ENCODE measurements at places on chromosomes 5 and 9.

DNA sequence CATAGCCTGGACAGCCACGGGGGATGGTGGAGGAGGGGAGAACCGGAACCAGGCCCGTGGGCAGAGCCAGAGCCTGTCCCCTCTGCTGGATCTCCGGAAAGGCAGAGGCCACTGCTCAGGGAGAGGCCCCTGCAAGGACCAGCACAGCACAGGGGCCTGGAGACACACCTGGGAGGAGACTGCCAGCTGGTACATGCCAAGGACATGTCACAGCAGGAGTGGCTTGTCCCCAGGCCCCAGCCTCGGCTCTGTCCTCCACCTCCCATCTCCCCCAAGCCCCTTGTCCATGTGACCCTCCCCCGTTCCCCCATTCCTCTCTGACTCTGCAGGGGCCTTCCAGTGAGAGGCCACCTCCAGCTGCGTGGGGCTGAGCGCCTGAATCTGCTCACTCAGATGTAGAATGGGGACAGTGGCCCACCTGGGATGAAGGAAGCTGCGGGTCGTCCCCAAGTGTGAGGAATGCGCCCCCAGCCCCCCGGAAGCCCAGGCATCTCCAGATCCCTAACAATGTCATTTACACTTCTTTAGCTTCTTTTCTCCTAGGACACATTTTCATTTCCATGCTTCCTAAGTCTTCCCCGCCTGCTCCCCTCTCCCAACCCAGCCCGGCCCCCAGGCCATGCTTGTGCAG, 349.6 kb upstream of the IRX2 start:
- no peak for DNase-seq

DNA sequence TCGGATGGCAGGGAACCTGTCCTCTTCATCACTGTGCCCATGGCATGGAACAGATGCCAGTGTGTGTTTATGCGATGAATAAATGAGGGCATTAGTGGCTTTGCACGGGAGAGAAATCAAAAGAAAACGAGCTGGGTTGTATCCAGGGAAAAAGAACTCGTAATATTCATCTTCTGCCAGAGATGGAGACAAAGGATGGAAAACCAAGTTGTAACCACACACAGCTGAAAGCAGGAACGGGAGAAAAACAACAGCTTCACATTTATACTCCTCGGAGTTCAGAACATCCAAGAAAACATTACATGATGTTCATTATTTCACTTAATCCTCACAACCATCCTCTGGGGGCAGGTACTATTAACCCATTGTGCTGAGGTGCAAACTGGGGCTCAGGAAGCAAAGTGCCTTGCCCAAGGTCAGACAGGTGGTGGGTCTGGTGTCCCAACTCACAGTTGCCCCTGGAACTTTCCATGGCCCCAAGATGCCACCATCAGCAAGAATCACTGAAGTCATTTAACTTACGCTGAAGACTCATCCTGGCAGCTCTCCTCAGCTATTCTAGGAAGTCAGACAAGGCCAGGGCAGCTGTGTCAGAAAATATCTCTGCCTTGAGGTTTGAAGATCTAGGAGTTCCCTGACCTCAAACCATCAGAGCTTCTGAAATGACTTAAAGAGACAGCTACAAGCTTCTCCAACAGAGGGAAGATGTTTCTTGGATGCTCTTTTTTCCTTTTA, 250.4 kb downstream of the NSG2 start:
- DNase-seq = no peak

DNA sequence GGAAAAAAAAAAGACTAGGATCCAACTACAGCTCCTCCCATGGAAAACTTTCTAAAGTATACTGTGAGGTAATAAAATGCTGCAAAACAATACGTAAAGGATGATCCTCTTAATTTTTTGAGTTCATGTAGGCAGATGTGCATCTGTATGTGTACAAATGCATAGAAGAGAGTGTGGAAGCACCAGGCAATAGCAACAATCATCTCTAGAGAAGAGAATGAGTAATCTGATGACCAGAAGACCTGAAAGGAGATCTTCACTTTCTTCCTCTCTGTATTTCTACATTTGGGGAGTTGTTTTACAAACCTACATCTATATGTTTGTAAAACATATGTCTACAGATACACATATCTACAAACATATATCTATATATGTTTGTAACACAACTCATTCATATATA, 29.3 kb upstream of the SPDL1 start:
- no peak for DNase-seq

- DNase-seq = no peak
Observed at GRCh38 chr9:111691672-111692329, 30.4 kb downstream of the GNG10 start.

DNA sequence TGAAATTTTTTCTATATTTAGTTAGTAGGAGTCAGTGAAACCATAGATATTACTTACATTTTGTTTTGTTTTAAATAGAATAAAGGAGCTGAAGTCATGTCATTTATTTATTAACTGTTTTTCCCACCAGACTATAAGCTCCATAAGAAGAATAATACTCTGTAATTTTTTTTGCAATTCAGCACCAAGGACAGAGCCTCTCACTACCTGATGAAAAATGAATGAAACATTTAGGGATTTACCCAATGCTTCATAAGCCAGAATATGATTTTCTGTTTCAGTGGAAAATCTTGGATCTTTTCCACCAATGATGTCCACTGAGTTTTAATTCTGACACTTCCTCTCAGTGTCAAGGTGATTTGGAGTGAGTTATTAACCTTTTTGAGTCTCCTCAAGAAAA, 624.9 kb upstream of the GRAMD2B start:
- no peak for DNase-seq

GRCh38 chr9:112772215-112772509, 21.6 kb downstream of the SNX30 start:
- no peak for DNase-seq

DNA sequence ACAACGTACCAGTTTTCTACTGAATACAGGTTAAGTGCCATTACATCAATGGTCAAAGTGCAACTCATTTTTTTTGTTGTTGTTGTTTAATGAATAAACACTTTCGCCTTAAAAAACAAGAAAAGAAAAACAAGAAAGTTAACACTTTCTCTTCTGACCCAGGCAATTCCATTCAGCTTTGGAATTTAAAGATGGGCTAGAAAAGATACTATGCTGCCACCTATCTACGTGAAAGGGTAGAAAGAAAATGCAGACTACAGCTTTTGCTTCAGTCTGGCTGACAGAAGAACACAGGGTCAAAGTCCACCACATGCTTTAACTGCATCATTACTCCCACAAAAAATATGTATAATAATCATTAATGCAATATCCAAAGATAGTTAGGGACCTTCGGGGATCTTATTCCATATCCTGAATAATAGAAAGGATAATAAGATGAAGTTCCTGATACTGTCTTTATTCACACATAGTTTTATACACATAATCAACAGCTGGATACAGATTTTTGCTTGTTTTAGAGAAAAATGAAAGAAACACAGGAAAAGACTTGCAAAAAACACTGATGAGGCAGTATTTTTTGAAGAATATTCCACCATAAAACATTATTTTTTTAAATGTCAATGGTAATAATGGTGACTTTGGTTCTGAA, 40.4 kb downstream of the ZDHHC21 start:
- no peak for DNase-seq

DNA sequence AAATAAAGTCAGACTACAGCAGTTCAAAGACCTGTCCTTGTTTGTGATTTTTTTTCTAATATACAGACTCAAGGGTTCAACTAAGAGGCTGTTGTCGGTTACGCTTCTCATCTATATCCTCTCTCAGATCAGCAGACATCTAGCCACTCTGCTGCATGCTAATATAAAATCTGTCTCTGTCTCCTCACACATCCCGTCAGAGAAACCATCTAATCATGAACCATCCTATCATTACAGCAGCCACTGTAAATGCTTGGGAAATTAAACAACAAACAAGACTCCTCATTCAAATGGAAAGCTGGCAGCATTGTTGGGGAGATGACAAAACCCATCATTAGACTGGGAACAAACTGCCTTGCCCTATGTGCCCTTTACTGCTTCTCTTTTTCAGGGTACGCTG, 94.8 kb downstream of the SEMA5A start:
- no peak for DNase-seq

GRCh38 chr5:148687427-148687826, 33.1 kb upstream of the HTR4 start:
- DNase-seq = no peak

DNA sequence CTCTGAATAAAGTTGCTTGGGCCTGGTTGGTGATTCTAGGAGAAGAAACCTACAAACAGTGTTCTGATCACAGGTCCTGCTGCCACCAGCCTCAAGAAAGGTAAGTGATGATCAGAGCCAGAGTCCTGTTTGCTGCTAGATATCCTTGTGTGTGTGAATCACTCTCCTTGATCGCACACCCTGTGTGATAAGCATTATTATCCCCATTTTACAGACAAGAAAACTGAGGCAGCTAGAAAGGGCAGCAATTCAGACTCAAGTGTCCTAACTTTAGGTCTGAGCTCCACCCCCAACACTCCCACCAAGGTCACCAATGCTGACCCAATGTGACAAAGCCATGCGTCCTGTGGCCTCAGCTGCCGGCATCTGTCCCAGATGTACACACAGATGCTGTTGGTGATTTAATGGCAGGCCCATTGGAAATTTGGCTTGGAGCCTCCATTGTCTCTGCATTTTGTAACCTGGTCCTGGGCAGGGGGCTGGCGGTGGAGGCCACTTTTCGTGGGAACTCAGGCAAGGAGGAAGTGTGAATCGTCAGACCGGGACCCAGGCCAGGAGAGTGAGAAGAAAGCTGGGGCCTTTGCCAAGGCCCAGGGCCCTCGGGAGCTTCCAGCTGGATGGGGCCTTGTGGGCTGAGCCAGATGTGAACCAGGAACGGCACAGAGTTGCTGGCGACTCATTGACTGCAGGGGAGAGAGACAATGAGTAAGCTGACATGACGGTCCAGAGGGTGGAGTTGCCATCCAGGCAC, 29.8 kb upstream of the GGTA1 start:
- DNase-seq = no peak

- no peak for DNase-seq
Observed at GRCh38 chr5:99453196-99453595, 524.4 kb upstream of the CHD1 start.

GRCh38 chr9:75504721-75505120, 385.8 kb upstream of the PCSK5 start:
- DNase-seq = no peak

DNA sequence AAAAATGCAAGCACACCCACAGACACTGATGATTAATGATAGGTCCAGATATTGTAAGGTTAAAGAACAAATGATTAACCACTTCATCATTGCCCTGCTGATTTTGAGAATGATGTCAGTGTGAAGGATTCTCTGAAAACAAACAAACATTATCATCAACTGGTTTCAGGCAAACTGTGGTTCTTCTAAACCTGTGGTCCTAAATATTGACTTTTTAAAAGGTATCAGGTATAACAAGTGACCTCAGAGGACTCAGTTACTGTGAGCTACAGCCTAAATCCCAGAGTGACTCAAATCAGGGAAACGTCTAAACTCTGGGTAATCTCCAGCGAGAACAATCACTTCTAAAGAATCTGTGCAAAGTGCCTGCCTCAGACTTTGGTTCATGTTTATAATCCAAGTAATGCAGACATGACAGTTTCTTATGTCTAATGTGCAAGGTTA, 172.3 kb upstream of the CDH6 start:
- no peak for DNase-seq

DNA sequence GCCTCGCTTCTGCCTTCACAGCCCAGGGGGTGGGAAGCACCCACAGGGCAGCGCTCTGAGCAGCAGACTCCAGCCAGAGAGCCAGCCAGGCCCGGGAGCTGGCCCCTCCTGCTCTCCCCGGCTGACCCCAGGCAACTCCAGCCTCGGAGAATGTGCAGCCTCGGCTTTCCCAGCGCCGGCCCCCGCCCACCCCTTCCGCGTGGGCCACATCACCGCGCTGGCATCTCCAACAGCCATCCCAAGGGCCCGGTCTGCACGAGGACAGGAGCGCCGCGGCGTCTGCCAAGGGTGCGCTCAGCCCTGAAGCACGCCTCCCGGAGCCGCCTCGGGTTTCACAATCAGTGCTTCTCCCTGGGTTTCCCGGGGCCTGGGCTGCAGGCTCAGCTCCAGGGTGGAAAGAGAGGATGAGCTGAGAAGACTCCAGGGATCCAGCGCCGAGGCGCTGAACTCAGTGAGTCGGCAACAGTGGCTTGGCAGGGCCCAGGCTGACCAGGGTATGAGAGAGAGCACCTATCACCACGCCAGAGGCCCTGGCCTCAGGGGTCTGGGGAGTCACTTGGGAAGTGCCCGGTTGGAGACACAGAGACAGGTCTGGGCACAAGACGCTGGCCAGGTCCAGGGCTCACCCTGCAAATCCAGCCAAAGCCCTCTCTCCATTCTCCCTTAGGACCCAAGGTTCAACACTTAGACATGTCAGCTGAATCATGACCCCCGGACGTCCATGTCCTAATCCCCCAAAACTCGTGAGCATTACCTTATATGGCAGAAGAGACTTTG, 79.6 kb downstream of the ADAMTS2 start:
- peak; percentile 45 for DNase-seq

DNA sequence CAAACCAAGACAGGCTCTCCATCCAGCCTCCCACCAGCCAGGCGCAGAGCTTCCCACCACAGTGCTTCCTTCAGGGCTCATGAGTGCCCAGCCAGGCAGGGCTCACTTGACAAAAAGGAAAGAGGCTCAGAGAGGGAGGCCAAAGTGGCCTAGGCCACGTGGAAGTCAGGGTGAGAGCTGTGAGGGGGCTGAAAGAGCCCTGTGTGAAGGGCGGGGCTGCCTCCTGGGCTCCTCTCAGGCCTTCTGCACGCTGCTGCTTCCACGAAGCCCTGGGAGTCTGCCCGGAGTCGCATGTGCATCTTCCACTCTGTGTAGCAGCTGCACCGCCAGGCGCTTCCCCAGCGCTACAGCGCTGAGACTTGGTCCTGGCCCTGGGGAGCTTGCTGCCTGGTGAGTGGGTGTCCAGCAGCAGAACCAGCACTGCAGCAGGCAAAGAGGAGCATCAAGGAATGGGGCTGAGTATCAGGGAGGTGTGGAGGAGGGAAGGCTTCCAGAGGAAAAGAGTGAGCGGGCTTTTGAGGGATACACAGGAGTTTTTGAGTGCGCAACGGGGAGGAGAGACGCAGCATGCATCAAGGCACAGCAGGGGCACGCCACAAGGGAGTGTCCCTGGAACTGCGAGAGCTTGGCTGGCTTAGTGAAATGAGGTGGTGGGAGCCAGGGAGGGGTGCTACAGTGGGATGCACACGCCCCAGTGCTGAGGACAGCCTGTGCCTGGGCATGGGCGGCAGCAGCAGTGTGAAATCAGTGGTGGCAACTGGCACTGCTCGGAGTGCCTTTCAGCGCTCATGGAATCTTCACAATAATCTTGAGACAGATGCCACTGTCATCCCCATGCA, 178.0 kb downstream of the GAPVD1 start:
- peak; percentile 41 for DNase-seq

- no peak for DNase-seq
Observed at GRCh38 chr5:88539693-88540365, 271.2 kb upstream of the TMEM161B start.

- no peak for DNase-seq
Observed at GRCh38 chr5:179738742-179739141, 6.1 kb downstream of the MAML1 start.

- no peak for DNase-seq
Observed at GRCh38 chr9:15975101-15975778, 422.4 kb downstream of the CCDC171 start.

DNA sequence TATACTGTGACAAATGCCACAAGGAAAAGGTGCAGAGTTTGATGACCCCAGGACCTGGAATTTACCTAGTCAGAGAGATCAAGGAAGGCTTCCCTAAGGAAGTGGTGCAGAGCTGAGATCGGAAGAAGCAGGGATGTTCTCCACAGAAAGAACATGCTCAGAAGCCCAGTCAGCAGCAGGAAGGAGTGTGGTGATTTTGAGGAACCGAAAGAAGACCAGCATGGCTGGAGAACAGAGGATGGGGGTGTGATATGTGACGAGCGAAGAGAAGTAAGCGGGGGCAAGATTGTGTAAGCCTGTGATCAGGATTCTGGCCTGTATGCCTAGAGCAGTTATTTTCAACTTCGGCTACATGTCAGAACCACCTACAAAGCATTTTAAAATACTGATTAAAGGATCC, 18.7 kb upstream of the PIK3R1 start:
- no peak for DNase-seq
